SHP77 (cell line): ENCODE measurements at places on chromosomes 16 and 17.

- DNase-seq: no peak
These were observed 19.5 kb downstream of the UNC13D start for GRCh38 chr17:75824666-75825065.

DNA sequence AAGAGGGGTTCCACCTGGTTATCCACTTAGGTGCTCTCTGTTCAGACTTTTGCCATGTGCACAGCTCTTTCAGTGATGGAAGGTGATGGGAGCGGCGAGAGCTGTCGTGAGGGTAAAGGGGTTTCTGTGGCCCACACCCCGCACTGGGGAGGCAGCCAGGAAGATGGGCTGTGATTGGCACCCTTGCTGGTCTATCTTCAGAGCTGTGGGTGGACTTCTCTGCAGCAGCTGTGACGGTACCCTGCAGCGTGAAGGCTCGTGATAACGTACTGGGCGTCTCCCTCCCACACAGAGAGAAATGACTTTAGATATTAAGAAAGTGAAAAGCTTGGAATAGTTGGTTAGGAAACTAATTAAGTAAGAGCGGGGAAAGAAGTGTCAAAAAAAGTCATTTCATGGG, 45.8 kb downstream of the MPRIP start:
- DNase-seq: no peak

- DNase-seq: no peak
These were observed 30.6 kb downstream of the C16orf74 start for GRCh38 chr16:85720302-85720637.

DNA sequence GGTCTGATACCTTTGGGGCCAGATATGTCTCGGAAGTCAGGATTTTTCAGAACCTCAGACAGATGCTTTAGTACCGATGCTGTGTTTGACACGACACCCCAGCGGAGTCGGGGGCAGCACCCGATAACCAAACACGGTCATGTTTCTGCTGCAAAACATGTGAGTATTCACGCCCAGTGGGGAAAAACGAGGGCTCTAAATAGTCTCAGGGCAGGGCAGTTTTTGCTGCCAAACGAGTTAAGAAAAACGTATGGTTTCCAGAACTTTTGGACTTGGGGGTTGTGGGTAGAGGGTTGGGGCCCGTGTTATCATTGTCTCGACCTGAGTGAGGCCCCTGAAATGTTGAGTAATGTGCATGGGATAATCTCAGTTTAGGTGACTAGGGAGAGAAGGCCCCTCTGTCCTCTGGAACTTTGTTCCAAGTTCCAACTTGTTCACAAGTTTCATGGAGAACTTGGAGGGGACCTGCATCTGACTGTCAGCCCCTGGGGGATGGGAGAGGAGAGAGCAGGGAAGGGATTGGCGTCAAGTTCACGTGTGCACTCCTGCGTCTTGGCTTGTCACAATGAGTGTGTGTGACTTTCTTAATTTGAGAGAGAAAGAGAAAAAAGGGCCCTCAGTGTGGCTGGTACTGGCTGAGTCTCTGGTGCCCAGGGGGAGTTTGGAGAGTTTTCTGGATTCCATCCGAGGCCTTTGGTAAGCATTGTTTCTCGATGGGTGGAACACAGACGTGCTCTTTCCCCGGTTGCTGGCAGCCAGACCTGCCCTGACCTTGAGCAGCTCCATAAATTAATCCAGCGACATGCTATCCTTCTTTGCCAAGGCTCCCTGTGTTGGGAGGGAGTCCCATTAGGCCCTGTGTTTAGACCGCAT, 83.9 kb upstream of the CIBAR2 start:
- no peak for DNase-seq

DNA sequence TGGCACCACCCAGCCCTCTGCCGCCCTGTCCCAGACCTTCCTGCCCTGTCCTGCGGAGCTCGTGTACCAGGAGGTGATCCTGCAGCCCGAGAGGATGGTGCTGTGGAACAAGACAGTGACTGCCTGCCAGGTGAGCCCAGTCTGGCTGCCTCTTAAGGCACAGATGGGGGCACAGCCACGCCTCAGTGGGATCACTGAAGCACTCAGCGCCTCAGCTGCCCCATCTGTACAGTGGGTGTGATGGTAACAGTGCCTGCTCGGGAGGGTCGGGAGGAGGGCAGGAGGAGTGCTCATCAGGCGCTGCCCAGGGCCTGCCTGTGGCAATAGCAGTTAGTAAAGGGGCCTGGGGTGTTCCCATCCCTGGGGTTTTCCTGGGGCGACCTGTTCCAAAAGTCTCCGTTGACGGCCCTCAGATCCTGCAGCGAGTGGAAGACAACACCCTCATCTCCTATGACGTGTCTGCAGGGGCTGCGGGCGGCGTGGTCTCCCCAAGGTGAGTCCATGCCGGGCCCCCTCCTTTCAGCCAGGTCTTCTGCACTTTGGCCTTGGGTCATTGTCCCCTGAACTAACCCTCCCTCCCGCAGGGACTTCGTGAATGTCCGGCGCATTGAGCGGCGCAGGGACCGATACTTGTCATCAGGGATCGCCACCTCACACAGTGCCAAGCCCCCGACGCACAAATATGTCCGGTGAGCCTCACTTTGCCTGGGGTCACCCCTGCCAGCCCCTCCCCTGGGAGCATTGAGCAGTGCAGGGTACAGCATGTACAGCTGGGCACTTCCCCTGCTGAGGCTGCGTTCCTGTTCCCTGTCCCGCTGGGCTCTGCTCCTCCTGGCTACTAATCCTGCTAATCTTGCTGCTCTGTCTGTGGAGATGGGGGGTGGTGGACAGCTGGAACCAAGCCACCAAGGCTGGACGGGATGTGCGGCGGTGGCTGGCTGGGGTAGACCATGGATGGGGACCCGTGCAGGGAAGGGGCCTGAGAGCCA, 4.5 kb upstream of the TCAP start:
- no peak for DNase-seq

DNA sequence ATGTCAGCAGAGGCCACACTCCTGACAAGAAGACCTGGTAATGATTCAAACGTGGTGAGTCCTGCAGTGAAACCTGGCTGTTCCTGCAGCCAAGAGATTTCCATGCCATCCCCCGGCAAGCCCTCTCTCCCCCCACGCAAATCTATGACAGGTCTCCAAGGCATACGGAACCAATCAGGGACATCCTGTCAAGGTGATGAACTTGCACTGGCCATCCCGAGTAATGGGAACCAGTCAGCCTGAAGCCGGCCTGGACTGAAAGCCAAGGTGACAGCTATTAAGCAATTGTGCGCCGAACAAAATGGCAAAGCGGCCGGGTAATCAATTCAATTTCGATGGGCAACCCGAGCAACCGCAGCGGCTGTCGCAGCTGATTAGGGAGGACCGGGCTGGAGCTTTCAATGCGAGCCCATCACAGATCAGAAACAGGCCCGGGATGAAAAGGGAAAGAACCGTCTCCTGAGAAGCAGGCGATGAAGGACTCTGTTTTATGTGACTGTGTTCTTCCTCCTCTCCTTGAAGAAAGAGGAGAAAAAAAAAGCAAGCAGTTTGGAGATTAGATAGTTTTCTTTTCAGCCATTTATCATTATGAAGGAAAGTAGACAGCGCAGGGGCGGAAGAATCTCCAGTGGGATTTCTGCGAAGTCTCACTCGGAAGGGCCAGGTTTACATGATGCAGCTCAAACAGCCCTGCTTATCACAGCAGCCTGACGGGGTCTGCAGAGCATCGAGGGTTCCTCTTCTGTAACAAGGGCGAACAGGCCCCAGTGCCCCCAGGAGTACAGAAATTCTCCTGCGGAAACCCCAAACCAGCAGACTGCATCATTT, 35.2 kb downstream of the TBX4 start:
- no peak for DNase-seq

DNA sequence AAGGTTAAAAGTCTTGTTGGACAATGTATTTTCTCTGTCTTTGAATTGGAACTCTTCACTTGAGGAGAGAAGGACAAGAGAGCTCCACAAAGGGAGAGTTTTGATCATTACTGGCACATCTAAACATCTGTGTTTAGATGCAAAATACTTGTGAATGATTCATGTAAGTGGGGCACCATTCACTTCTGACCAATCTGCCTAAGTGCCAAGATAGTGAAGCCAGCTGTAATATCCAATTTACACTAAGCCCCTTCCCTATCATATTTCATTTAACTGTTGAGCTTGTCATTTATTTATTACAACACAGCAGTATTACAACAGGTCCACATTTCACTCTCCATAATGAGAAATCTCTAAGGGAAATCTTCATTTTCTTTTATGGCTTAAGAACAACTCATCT, 832.3 kb upstream of the GOT2 start:
- DNase-seq: no peak

DNA sequence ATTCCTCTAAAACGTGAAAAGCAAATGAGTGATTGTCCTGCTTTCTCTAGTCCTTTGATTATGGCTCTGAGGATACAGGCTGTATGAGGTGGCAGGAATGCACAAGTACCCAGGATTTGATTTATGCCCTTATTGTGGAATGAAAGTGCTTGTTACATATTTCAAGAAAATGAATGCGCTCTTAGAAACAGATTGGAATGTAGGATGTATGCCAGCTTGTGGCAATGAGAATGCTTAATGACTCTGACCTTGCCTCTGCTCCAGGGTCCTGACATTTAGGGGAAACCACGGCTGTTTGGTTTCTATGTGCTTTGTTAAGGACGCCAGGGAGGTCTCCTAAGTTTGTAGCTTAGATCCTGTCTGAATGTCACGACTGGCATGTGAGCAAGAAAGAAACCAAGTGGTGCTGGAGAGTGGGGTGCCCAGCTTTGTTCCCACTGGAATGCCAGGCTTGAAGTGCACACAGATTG, 22.0 kb downstream of the PRCD start:
- no peak for DNase-seq

- DNase-seq: no peak
These were observed 20.4 kb upstream of the CIBAR2 start for GRCh38 chr16:85132456-85133289.

DNA sequence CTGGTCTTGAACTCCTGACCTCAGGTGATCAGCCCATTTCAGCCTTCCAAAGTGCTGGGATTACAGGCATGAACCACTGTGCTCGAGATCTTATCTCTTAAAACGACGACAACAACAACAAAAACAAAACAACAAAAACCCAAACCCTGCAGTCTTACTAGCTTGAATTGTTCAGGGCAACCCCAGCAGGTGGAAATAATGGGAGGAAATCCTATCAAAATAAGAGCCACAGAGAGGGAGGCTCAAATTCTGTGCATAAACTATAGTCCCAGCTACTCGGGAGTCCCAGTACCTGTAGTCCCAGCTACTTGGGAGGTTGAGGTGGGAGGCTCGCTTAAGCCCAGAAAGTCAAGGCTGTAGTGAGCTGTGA, 16.5 kb upstream of the ATP6V0A1 start:
- DNase-seq: no peak
